NCI-H187 treated with DMSO at 0.1 percent for 48 hours (cell line): ENCODE measurements at places on chromosomes 2 and 18.

DNA sequence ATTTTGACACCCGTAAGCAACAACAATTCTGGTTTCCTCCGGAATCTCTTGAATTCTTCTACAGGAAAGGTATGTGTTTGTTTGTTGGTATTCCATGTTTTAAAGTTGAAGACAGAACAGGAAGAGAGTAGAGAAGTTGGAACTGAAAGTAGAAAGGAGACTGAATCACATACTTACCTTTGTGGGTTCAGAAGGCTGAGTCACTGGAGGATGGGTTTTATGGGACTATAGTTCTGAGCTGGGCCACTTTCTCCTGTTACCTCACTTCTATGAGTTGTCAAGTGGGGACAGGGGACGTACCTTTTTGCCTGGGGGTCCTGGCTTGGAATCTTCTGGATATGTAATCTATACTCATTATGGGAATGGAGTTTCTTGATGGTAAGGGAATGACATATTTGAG, 40.9 kb downstream of the KDM3A start:
- DNase-seq, result no peak

DNA sequence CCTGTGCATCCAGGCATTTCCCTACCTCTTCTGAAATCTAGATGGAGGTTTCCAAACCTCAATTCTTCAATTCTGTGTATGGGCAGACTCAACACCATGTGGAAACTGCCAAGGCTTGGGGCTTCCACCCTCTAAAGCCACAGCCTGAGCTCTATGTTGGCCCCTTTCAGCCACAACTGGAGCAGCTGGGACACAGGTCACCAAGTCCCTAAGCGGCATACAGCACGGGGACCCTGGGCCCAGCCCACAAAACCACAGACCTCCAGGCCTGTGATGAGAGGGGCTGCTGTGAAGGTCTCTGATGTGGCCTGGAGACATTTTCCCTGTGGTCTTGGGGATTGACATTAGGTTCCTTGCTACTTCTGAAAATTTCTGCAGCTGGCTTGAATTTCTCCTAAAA, 255.4 kb downstream of the TDRD15 start:
- DNase-seq, result no peak

DNA sequence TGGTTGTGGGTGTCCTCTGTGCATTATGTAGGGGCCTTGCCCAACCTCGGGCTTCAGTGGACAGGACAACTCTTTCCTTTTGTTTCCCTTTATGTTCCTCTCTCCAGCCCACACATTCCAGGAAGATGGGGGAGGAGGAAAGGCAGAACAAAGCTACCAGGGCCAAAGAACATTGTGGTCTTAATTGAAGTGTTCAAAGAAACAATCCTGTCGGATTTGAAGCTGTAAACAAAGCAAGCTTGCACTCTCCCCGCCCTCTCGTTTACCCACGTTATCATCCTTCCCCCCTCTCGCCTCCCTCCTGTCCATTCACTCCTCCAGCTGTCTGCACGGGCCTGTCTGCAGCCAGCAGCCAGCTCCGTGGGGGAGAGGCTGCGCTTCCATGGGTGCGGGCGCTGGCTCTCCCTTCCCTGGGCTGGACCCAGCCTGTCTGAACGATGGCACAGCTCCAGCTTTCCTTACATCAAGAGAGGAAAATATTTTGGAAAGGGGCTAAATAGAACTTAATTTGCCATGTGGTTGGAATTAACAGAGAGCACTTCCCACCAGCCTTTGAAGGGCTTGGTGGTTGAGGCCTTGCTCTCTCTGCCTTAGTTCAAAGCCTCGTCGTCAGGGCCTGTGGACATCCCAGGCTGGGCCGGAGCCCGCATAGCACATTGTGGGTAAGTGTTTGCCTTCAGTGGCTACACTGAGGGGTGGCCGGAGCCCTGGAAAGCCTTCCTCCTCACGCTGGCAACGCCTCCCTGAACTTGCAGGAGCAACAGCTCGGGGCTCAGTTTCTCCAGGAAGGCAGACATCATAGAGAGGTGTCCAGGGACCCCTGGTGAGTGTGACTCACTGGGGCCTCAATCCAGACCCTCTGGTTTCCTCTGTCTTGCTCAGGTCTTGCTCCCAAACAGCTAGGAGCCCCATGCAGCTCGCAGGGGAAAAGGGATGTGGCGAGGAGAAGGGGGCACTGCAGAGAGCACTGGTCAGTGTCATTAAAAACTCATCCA, 60.6 kb upstream of the HS6ST1 start:
- no peak for DNase-seq

- no peak for DNase-seq
Observed at GRCh38 chr2:101900375-101900774, 91.4 kb upstream of the IL1R2 start.

GRCh38 chr2:64420677-64421076, 33.3 kb upstream of the LGALSL start:
- no peak for DNase-seq

DNA sequence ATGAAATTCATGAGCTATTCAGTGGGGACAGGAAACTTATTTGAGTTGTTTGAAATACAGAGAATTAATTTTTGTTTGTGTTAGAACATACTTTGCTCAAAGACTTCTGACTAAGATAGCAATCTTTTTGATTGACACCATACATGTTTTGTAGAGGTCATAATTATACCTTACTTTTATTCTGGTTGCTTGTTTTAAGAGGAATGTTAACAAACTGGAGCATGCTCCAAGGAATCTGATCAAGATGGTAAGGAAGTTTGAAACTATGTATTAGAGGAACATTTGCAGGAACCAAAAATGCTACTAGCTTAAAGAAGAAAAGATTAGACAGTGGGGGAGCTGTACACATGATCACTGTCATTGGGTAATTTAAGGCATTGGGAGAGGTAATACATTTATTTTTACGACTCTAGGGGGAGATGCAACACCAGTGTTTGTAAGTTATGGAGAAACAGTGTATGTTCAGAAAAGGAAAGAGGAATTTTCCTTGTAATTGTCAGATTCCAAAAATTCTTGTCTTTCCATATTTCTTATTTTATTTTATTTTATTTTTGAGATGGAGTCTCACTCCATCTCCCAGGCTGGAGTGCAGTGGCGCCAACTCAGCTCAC, 8.0 kb downstream of the AGFG1 start:
- DNase-seq, result no peak

DNA sequence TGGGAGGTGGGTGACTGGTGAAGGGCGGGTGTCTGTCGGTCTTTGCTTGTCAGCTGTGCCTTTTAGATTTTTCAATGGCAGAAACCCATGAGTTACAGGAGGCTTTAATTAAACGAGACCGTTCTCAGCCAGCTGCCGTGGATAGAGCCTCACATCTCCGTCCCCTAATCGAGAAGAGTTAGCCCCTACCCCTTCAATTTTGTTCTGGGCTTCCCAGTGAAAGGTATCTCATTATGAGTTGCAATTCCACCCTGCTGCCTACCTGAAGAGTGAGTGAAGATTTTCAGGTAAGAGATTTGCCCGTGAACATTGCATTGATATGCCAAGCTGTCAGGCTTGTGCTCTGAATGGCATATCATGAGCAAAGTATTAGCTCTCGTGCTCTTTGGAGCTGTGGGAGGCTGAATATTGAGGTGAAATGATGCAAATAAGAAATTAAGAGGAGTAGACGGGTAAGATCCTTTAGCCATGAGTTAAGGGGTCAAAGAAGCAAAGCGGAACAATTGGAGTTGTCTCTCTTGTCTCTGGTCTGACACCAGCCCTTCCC, 118.7 kb upstream of the MSTN start:
- no peak for DNase-seq

DNA sequence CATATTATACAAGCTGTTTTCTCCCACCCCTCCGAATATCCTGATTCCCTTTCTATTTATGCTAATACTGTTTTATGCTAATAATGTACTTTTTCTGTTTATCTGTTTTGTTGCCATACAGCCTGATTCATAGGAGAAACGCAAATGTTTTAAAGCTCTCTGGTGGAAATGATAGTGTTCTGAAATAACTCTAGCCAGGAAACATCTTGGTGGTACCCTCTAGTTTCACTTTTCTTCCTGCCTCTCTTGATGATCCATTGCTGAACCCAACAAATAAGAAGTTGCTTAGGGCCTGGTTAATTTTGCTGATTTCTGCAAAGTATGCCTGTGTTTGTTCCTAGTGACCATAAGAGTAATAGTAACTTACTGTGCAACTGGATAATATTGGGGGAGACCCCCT, 148.4 kb upstream of the KCTD1 start:
- DNase-seq, result no peak

DNA sequence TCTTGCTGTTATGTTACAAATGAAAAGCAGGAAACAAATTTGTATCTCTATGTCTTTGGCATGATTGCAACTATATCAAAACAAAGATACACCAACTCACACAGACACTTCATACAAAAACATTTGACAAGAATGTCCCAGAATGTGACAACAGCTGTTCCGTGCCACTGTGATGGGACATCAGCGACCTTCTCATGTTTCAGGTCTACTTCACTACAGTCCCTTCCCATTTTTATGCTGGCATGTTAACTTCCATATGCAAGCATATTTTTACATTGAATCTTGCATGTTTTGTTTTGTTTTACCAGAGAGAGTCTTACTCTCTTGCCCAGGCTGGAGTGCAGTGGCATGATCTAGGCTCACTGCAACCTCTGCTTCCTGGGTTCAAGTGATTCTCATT, 71.2 kb downstream of the STK25 start:
- DNase-seq, result no peak

- DNase-seq, result no peak
Observed at GRCh38 chr18:48862678-48863270, 88.0 kb downstream of the SMAD7 start.

GRCh38 chr2:196344397-196344796, 173.0 kb upstream of the STK17B start:
- no peak for DNase-seq

GRCh38 chr2:216242365-216242764, 129.9 kb downstream of the MARCHF4 start:
- DNase-seq, result no peak

- no peak for DNase-seq
Observed at GRCh38 chr18:46536215-46536874, 120.7 kb downstream of the LOXHD1 start.

- no peak for DNase-seq
Observed at GRCh38 chr2:68365087-68365486, at the start of gene PLEK. TSS of gene PLEK (plus strand) at chr2:68365282. CDS start at chr2:68365352, 70 bp downstream.

DNA sequence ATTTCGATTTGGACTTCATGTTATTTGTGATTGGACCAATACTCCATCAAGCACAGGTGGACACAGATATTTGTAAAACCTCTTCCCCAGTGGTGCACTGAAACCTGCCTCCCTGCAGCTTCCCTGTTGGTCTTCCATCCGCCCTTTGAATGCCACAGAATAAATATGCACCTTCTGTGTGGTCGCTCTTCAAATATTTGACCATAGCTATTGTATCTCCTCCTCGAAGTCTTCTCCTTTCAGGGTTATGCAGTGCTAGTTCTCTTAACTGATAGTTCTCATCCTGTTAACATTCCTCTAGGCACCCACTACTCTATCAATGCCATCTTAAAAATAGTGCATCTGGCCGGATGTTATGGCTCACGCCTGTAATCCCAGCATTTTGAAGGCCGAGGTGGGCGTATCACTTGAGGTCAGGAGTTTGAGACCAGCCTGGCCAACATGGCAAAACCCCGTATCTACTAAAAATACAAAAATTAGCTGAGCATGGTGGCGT, 12.5 kb downstream of the SPATS2L start:
- no peak for DNase-seq

GRCh38 chr18:33928231-33928630, 296.5 kb downstream of the NOL4 start:
- no peak for DNase-seq

DNA sequence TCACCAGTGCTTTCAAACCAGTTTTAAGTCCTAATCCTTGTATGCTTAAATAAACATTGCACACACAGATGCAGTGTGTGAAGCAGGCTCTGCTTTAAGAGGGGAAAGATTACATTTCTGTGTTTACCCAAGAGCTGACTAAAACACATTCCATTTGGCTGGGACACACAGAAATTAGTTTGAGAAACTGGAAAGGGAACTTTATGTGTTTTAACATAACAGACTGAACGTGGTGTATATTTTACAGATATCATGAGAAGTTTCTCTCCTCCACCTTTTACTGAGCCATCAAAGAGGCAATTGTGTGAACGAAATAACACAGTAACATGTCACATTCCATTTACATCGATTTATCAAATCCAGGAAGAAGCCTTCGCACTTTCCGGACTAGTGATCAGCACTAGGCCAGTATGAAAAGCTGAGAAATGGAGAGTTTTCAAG, 121.8 kb downstream of the MAIP1 start:
- DNase-seq, result no peak

DNA sequence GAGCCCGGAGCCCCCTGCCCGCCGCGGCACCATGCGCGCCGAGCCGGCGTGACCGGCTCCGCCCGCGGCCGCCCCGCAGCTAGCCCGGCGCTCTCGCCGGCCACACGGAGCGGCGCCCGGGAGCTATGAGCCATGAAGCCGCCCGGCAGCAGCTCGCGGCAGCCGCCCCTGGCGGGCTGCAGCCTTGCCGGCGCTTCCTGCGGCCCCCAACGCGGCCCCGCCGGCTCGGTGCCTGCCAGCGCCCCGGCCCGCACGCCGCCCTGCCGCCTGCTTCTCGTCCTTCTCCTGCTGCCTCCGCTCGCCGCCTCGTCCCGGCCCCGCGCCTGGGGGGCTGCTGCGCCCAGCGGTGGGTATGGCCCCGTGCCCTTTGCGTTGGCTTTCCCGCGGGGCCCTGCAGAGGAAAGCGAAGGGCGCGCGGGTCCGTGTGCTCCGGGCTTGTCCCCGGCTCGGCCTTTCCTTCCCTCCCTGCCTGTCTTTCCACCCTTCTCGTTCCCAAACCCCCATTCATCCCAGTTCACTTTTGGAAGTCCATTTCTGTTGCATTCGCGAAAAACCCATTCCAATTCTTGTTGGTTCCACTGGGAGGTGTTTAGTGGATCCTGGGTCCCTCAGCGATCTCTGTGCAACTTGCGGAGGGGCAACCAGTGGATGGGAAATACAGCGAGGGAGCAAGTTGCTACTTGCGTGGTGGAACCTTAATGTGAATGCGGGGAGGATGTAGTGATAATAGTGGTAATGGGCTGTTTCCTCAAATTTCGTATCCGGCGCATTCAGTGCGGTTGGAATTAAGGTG, 599 bp downstream of the ADAM23 start:
- DNase-seq, result no peak

- DNase-seq, result no peak
Observed at GRCh38 chr18:75208155-75208835, 644 bp downstream of the PTGR3 start.

GRCh38 chr2:23230885-23231284, 154.1 kb upstream of the KLHL29 start:
- no peak for DNase-seq

GRCh38 chr18:24514439-24514838, 54.0 kb downstream of the HRH4 start:
- no peak for DNase-seq

- no peak for DNase-seq
Observed at GRCh38 chr18:23317975-23318675, 135.0 kb upstream of the RIOK3 start.

- DNase-seq, result no peak
Observed at GRCh38 chr18:38010971-38011857, 445.6 kb upstream of the CELF4 start.

- DNase-seq, result no peak
Observed at GRCh38 chr2:201183365-201183727, 405 bp downstream of the CASP10 start.

- DNase-seq, result no peak
Observed at GRCh38 chr2:60570251-60570650, 16.8 kb upstream of the BCL11A start.
